ENCODE measurements at places on chromosomes 4 and X.
A peak's percentile ranks its signal among the peaks of the same experiment; 100 is the strongest.

- DNase-seq, result no peak
These were observed 130.3 kb upstream of the GALNT7 start for GRCh38 chr4:173038192-173038896.

DNA sequence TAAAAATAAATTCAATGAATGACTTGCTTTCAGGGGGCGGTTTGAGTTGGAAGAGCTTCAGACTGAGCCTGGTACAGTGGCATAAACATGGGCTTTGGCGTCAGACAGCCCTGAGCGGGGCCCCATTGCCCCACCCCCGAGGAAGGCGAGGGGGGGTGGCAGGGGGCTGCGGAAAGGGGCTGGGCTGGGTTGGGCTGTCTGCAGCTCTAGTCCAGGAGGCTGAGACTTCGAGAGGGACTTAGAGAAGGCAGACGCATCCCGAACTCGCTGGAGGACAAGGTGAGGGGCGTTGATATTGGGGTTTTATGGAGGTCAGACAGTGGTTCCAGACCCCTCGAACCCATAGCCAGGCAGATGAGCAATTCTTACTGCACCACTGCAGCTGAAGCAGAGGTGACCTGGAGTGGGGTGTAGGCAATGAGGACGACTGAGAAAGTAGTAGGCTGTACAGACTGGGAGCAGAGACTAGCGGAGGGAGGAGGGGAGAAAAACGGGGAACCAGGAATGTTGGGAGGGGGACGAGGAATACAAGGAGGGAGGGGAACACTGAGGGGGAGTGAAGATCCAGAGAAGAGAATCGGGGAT, at the start of gene MAGED2:
TSS of gene MAGED2 (plus strand) at position 222 of the 585 bp plus-strand sequence. CDS start 1,587 bp downstream, outside the sequence.
- DNase-seq, result peak; percentile 46

GRCh38 chrX:42022158-42022557, 98.8 kb upstream of the CASK start:
- no peak for DNase-seq

DNA sequence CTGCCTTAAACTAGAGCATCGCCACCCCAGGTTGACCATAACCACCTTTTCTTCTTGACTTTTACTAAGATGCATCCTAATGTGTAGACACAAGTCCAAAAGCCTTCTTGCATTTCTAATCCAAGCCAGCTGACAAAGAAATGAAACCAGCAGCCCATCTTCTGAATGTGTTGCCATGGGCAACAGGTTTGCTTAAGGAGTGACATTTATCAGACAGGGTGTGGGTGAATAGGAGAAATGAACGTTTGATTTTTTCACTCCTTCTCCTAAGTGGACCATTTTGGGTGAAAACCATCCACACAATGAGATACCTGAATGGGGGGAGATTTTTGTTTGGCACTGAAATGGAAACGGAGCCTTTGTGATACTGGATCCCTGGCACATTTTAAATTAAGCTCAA, 72.7 kb upstream of the C4orf50 start:
- no peak for DNase-seq

DNA sequence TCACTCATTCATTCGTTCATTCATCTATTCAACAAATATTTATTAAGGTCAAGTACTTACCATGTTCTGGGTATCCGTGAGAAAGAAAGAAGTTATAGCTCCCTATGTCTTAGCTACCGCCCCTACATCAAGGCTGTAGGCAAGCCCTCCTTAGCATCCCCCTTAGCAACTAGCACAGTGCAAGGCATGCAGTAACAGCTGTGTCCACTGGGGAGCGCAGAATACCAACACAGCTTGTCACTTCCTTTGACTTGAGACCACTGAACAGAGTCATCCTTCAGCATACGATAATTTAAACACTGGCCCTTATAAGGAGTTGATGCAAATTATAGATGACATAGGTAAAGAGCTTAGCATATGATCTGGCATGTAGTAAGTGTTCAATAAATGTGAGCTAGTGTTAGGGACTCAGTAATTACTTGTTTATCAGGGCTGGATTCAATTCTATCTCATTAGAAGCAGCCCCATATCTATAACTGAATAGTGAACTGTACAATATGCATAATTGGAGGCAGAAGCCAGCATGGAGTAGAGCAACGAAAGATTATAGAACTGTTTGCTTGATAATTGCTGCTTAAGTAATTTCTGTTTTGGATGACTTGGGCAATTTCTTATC, 8.7 kb downstream of the KIAA1210 start:
- peak; percentile 27 for DNase-seq

- no peak for DNase-seq
These were observed 159.2 kb downstream of the BTC start for GRCh38 chr4:74635074-74635473.

DNA sequence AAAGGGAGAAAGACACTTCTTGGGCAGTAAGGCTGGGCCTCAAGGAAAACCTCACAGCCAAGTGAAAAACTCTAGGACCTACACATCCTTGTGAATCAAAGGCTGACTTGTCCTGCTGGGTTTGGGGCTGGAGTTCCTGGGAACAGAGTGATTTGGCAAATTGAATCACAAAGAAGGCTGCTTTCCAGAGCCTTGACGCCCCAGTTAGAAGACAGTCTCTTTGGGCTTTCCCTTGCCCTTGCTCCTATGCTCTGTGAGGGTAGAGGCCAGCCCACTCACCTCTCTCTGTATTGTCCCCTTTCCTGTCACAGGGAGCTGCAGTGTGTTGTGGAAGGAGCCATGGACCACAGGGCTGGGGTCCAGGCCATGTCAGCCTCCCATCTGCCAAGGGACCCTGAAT, 9.6 kb downstream of the AMER1 start:
- no peak for DNase-seq

DNA sequence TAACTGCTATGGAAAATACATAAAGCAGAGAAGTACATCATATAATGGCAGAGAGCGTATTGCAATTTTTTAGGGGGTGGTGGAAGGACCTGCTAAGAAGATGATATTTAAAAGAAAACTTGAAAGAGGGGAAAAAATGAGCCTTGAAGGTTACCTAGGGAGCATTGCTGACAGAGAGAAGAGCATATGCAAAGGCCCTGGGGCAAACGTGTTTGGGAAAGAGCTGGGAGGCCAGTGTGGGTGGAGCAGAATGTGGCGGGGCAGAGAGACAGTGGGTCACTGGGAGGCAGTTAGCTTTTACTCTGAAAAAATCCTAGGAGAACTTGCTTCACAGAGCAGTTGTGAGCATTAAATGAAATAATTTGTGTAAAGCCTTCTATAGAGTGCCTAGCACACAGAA, 157.0 kb downstream of the SHROOM3 start:
- no peak for DNase-seq

DNA sequence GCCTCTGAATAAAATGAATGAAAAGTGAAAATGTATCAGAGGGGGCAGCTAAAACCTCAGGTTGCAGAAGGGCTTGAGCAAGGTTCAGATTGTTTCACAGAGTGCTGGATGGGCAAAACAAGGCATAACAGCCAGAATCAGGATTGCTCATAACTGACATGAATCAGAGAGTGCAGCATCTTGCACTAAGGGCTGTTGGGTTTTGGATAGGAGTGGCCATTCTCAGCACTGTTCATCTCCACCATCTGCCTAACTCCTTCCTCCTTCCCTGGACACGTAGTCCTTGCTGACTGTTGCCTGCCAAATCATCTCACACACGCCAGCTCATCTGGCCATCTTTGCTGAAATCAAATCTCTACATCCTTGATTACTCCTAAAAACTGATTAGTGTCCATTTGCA, 75.3 kb upstream of the C1QTNF7 start:
- no peak for DNase-seq

- no peak for DNase-seq
These were observed 236.2 kb upstream of the MAGEB16 start for GRCh38 chrX:35561985-35562384.

Data from globus pallidus (tissue), 1 donor.